ENCODE measurements at places on chromosomes 16 and 17. TPM values are rescaled to one million over a fixed set of nuclear protein-coding genes. Genes with fewer than 3 reads are reported as not detected.
A peak's percentile ranks its signal among the peaks of the same experiment; 100 is the strongest.

GRCh38 chr17:29292992-29293889 lies 707 bp downstream of the NUFIP2 start:
- no peak for DNase-seq

DNA sequence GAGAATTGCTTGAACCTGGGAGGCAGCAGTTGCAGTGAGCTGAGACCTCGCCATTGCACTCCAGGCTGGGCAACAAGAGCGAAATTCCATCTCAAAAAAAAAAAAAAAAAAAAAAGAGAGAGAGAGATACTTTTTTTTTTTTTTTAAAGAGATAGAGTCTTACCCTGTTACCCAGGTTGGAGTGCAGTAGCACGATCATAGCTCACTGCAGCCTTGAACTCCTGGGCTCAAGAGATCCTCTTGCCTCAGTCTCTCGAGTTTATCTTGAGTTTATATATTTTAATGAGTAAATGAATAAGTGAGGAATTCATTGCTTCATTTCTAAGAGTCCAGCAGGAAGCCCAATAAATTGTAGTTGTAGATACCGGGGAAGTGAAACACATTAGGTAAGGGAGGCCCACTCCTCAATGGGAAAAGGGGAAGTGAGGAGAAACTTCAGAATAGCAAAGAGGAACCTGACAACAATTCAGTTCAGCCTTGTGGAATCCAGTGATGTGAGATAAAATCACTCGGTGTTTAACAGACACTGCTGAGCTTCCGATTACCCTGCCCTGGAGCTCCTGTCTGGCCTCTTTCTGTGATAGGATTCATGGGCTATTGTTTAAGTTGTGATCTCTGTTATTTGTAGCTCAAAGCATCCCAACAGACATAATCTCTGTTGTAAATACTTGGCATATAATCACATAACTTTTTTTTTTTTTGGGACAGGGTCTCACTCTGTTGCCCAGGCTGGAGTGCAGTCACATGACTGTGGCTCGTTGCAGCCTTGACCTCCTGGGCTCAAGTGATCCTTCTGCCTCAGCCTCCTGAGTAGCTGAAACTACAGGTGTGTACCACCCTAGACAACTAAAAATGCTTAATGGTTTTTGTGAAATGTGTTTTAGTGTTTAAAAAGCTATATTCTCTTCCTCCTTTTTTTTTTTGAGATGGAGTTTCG lies 15.8 kb upstream of the ITGAM start:
- no peak for DNase-seq

- no peak for DNase-seq
Observed at GRCh38 chr16:10584981-10585438, 4.6 kb upstream of the EMP2 start.

GRCh38 chr16:4477966-4478365 lies 1.8 kb downstream of the HMOX2 start:
- DNase-seq, result no peak

- DNase-seq, result no peak
Observed at GRCh38 chr17:46158323-46159296, 34.6 kb downstream of the KANSL1 start.

DNA sequence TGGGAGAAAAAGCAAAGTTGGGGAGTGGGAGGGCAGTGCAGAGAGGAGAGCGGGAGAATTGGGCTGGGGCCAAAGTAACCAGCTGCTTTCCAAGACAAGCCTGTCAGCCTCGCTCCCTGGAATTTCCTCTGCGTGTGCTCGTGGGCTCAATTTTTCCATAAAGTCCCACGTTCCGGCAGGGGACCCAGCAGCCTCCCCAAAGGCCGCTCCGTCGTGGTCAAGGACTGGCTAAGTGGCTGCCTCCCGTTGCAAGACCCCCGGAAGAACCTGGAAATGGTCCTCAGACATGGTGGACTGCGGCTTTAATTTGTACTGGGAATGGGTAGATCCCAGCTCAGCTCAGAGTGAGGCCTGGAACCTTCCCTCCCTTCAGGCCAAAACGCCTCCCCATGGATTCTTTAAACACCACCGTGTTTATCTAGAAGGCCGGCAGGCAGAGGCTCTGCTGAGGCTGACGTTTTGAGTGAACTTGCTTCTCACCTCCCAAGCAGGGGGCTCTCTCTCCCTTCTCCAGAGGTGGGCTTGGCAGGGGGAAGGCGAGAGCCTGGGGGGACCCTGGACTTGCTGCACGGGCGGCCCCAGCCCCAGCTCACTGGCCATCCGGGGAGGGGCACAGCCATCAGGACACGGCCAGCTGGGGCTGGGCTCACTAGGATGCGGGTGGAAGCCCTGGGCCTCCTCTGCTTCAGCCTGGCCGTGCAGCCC lies 190.0 kb downstream of the C16orf95 start:
- DNase-seq, result no peak

DNA sequence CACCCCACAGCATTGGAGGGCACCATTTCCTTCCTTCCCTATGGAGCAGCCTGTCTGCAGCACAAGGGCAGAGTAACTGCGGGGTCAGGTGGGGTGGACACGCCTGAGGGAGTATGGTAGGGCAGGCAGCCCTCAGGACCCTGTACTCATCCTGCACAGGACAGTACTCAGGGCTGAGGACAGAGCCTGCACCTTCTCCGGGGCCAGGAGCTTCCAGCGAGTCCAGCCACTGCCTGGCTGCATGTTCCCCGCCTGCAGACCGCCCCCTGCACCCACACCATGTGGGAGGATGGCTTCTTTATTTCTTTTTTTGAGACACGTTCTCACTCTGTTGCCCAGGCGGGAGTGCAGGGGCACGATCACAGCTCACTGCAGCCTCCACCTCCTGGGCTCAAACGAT lies 47.6 kb upstream of the CDC42EP4 start:
- peak; percentile 83 for DNase-seq

DNA sequence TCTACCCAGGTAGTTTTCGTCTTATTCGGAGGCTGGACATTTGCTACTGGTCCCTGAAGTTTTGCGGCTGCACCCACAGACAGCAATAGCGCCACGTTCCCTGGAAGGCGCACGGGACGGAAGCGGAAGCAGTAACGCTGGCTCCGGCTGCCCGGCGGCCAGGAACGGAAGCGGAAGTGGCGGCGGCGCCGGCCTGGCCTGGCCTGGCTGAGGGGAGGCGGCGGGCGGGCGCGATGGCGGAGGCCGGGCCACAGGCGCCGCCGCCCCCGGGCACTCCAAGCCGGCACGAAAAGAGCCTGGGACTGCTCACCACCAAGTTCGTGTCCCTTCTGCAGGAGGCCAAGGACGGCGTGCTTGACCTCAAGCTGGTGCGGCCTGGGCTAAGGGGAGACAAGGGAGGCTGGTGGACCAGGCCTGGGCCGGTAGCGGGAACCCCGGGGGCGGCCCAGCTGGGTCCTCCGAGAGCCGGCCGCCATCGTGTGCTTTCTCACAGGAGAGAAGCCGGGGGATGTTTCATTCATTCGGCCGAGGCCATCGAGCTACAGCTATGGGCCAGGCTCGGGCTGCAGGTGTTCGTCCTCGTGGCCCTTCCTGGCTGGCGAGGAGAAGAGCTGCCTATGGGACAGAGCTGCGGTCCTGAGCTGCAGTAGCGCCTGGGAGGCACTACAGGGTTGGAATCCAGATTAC lies at the start of gene E2F4:
Gene E2F4, plus strand, starts transcription at position 161 of the 687 bp plus-strand sequence. Its CDS starts 73 bp downstream, at position 234.
- DNase-seq, result no peak

DNA sequence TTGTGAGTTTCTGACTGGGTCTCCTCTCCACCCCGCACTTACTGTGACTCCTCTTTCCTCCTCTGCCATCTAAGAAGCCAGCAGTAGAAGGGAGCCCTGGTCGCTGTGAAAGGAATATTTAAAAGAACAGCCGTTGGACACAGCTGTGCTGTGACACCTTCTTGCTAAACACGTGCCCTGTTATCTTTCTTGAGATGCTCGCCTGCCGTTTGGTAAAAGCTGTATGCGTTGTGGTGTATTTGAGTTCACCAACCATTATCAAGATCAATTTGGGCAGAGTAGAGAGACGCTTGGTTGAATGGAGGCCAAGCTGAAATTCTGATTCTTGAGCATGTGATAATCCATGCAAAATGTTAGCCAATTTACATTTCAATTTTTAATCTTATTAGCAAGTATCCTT lies 3.8 kb downstream of the GID4 start:
- no peak for DNase-seq

DNA sequence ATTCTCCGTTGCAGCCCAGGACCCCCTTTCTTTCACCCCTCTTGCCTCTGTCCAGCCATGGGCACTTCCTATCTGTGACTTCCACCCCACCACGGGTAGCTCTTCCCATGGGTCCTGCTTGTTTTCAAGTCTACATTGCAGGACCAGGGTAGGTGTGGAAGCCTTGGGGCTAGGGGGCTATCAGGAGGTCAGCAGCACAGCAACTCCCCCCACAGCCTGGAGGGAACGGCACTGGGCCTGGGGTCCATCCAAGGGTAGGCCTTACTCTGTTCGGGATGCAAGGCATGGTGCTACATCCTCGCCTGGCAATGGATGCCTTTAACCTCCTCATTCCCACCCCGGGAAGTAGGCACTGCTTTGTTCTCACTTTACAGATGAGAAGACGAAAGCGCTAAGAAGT lies 109.3 kb downstream of the IRX5 start:
- no peak for DNase-seq

DNA sequence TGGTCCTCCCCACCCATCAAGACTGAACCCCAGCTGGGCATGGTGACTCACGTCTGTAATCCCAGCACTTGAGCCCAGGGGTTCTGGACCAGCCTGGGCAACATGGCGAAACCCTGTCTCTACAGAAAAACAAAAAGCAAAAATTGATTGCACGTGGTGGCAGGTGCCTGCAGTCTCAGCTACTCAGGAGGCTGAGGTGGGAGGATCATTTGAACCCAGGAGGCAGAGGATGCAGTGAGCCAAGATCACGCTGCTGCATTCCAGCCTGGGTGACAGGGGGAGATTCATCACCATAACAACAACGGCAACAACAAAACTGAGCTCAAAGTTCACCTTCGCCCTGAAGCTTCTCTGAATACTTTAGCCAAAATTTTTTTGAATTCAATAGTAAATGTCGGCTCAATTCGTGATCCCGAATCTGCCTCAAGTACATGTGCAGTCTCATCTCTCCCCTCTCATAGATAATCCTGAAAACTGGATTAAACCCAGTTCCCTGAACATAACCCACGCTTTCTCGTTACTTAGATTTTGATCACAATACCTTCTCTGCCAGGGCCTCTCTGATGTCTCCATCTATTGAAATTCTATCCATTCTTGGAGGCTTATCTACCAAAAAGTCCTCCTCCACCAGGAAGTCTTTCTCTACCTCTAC lies 13.5 kb upstream of the MYH10 start:
- DNase-seq, result no peak

GRCh38 chr16:87554754-87555427 lies 47.4 kb upstream of the JPH3 start:
- DNase-seq, result no peak

- DNase-seq, result peak; percentile 6
Observed at GRCh38 chr17:43967251-43967875, 13.6 kb upstream of the PYY start.

DNA sequence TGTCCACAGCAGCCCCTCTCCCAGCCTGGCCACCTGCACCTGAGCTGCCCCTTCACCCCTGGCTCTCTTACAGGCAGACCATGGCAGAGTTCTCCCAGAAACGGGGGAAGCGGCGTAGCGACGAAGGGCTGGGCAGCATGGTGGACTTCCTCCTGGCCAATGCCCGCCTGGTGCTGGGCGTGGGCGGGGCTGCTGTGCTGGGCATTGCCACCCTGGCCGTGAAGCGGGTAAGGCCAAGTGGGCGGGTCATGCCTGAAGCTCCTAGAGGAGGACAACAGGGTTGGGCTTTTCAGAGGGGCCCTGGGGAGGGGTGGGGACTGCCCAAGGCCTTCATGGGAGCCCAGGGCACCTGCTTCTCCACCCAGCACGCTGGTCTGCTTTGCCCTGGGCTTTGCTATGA lies 2.2 kb downstream of the MIEF2 start:
- no peak for DNase-seq

- no peak for DNase-seq
Observed at GRCh38 chr17:30379303-30379902, 676 bp downstream of the CPD start.

GRCh38 chr17:50304781-50305404 lies 30.6 kb downstream of the TMEM92 start:
- DNase-seq, result peak; percentile 57

DNA sequence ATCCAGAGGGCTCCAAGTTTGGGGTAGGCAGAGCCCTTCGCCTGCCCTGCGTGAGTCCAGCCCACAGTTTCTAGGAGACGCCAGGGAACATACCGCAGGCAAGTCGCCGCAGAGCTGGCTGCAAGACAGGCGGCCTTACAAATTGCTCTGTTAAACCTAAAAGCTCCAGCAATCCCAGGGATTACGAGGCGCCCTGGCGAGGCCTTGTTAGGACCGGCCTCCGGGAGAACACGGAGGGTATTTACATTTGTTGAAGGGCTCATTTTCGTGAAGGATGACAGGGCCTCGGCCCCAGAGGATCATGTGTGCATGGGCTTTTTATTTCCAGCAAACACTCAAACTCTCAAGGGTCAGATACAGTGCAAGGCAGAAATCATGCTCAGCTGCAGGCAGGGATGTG lies 77.6 kb upstream of the FOXF1 start:
- no peak for DNase-seq

DNA sequence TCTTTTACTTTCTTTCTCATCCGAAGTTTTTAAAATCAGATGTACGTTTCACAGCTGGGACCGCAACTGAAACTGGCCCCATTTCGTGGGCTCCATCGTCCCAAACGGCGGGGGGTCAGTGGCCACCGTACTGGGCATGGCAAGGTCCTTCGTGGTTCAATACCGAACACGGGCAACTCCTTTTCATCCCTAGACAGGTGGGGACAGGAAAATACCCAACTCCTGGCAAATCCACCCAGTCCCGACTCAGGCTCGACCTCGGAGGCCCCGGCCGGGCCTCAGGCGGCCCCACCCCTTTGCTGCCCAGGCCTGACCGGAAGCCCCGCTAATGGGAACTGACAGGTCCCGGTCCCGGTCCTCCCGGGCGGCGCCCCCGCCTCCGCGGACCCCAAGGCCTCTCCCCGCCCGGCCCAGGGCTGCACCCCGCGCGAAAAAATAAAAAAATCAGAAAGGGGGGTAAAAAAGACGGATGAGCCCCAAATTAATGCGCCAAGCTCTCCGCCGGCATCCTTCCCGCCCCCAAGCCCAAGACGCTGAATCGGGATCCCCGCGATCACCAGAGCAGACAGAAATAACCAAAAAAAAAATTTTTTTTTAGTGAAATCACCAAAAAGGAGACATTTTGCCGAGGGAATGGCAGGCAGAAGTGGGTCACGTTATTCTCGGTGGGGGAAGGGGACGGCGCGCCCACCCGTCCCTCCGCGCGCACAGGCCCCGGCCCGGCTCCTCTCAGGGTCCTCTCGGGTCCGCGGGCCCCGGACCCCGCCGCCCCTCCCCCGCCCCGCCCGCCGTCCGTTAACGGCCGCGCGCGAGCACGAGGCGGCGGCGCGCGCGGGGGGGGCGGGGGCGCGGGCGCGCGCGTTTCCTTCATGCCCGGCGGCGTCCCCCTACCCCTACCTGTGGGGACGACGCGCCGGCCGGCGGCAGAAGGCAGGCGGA lies 562 bp downstream of the ZC3H7A start:
- DNase-seq, result peak; percentile 82

CTRB2 gene
- total RNA-seq, result not detected

PIRT gene
- not detected for total RNA-seq

MYH11 gene
- total RNA-seq, result 57.8 TPM

SEPTIN1 gene
- total RNA-seq, result 1.3 TPM

RTN4RL1 gene
- 0.47 TPM for total RNA-seq

ARL6IP1 gene
- 72.4 TPM for total RNA-seq

CENPT gene
- 58.3 TPM for total RNA-seq

KREMEN2 gene
- total RNA-seq, result not detected

IKZF3 gene
- total RNA-seq, result not detected

Measured in chondrocyte (in vitro differentiated cells).